Right ventricle myocardium superior (tissue), 1 donor: ENCODE measurements at places on chromosomes 2 and 18. TPM values are rescaled to one million over a fixed set of nuclear protein-coding genes. Genes with fewer than 3 reads are reported as not detected.

DNA sequence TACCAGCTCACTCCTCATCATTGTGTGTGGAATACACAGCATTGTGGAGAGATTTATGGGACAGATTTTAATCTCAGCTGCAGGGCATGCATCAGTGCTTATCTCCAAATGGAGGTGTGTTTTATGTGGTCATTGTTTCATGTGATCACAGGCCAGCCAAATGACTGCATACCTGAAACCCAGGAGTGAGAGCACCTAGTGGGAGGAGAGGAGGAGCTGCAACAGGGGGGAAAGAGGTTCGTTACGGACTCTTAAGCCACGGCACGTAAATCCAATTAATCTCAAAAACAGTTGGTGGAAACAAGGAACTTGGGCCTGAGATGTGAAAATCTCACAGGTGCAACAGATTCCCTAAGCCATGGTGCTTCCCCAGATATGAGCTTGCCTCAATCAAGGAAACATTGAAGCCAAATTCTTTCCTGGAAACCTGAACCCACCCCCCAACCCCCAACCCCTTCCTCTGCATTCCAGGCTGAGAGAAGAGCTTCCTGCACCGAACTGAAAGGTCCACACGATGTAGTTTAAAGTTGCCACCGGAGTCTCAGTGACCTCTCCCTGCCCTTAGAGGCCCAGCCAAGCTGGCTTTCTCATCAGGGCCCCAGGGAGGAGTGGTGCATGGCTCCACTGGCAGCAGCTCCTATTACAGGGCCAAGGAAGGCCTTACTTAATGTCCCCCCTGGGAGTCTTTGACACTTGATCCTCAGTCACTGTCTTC is 167.4 kb downstream of the C1D start:
- DNase-seq = no peak

CPLX4 gene
- total RNA-seq = not detected

KLHL29 gene
- 0.65 TPM for total RNA-seq

RAB6C gene
- total RNA-seq = 0.22 TPM
